ENCODE measurements at places on chromosomes 4 and X. TPM values are rescaled to one million over a fixed set of nuclear protein-coding genes. Genes with fewer than 3 reads are reported as not detected.

Gene POLN
- total RNA-seq, result 5.5 TPM

DNA sequence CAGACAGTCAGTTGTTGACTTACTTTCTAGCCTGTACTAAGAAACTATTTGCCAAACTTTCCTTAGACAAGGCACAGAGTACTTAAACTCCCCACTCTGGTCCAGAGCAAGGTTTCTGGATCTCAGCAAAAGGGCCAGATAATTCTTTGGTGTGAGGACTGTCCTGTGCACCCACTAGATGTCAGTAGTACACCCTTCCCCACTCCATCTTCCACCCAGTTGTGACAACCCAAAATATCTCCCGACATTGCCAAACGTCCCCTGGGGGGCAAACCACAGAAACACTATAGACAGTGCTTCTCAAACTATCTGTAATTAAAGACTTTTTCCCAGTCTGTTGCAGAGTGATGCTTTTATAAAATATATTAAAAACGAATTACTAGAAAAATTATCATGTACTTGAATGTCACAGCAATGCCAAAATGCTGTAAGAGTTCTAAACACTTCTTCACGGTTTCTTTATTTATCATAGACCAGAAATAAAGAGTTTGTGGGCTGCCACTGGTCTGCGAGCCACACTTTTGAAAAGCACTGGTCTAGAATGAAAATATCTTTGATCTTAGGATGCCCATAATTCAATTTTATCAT, 203.5 kb downstream of the PRDM5 start:
- peaks cover 21% of the 10 kb centered on the region for H3K27me3 ChIP-seq
- no peak overlapping the region for H3K27ac ChIP-seq
- H3K4me3 ChIP-seq, result no peak overlapping the region
- no peaks in the 10 kb centered on the region for H3K4me1 ChIP-seq

GRCh38 chr4:52931243-52931642, 69.1 kb downstream of the RASL11B start:
- H3K4me1 ChIP-seq, result peaks cover 7% of the 10 kb centered on the region
- H3K27ac ChIP-seq, result no peak overlapping the region
- no peaks in the 10 kb centered on the region for H3K36me3 ChIP-seq
- no peaks in the 10 kb centered on the region for H3K27me3 ChIP-seq
- no peak overlapping the region for H3K4me3 ChIP-seq
- DNase-seq, result no peak

Gene PITX2
- total RNA-seq, result not detected

DNA sequence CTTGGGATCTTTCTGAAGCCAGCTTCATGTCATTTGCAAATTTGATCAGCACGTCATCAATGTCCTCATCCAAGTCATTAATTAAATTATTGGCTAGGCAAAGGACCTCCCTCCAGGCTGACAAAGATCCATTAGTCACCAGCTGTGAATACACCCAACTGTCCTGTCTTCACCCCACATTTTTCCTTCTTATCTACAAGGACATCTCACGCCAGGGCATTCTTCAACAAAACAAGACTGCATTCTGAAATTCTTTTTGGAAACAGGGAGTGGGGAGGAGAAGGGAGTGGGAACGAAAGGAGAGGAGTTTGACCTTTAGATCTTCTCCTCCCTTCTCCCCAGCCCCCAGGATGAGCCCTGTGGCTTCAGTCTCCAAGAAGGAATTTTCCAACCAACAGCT, 32.7 kb downstream of the NLGN3 start:
- no peak overlapping the region for H3K27ac ChIP-seq
- H3K4me1 ChIP-seq, result peaks cover 12% of the 10 kb centered on the region
- no peak for DNase-seq
- H3K27me3 ChIP-seq, result no peaks in the 10 kb centered on the region
- no peak overlapping the region for H3K4me3 ChIP-seq

Gene IQSEC2
- not detected for total RNA-seq

GRCh38 chrX:106791495-106791894, 11.0 kb upstream of the TBC1D8B start:
- H3K4me1 ChIP-seq, result no peaks in the 10 kb centered on the region
- no peak overlapping the region for H3K27ac ChIP-seq
- H3K4me3 ChIP-seq, result no peak overlapping the region
- DNase-seq, result no peak
- H3K27me3 ChIP-seq, result no peaks in the 10 kb centered on the region

Gene UGT2B10
- not detected for total RNA-seq
